Lower lobe of right lung (tissue), 2 donors: ENCODE measurements at places on chromosomes 12 and 14. TPM values are rescaled to one million over a fixed set of nuclear protein-coding genes. Genes with fewer than 3 reads are reported as not detected.

GRCh38 chr12:115857160-115857920 lies 420.2 kb downstream of the MED13L start:
- peaks cover 7% of the 10 kb centered on the region for H3K4me1 ChIP-seq
- no peak overlapping the region for H3K27ac ChIP-seq
- peaks cover 4% of the 10 kb centered on the region for H3K27me3 ChIP-seq
- H3K36me3 ChIP-seq = no peaks in the 10 kb centered on the region

- no peak overlapping the region for H3K27ac ChIP-seq
- no peaks in the 10 kb centered on the region for H3K36me3 ChIP-seq
- no peaks in the 10 kb centered on the region for H3K4me1 ChIP-seq
- H3K4me3 ChIP-seq = no peak overlapping the region
- no peak for DNase-seq
- no peaks in the 10 kb centered on the region for H3K27me3 ChIP-seq
Observed at GRCh38 chr14:57575482-57575881, 81.8 kb upstream of the CCDC198 start.

DNA sequence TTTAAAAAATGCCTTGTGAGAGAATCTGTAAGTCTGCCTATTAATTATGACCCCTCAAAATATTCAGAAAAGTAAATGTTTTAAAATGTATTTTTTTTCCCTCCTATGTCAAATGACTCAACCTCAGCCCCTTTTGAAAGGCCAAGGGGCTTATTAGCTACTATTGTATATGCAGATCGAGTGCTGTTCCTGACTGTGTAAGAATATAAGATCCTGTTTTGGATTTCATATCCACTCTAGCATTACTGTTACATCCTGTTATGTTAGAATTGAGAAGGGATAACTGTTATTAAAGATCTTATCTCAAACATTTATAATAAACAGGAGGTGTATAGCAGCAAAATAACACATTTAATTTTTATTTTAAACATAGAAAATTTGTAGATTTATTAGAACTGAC lies 46.6 kb upstream of the TPH2 start:
- peaks cover 38% of the 10 kb centered on the region for H3K36me3 ChIP-seq
- H3K27ac ChIP-seq = no peak overlapping the region
- H3K27me3 ChIP-seq = no peaks in the 10 kb centered on the region
- peaks cover 4% of the 10 kb centered on the region for H3K4me1 ChIP-seq
- no peak overlapping the region for H3K4me3 ChIP-seq

- no peaks in the 10 kb centered on the region for H3K4me1 ChIP-seq
- H3K27me3 ChIP-seq = no peaks in the 10 kb centered on the region
- H3K27ac ChIP-seq = no peak overlapping the region
- H3K36me3 ChIP-seq = no peaks in the 10 kb centered on the region
- DNase-seq = no peak
Observed at GRCh38 chr14:34688470-34689206, 25.8 kb downstream of the CFL2 start.

GRCh38 chr12:45315462-45315861 lies 99.6 kb downstream of the ANO6 start:
- H3K4me1 ChIP-seq = no peaks in the 10 kb centered on the region
- no peak for DNase-seq
- no peaks in the 10 kb centered on the region for H3K27me3 ChIP-seq
- H3K36me3 ChIP-seq = no peaks in the 10 kb centered on the region

DNA sequence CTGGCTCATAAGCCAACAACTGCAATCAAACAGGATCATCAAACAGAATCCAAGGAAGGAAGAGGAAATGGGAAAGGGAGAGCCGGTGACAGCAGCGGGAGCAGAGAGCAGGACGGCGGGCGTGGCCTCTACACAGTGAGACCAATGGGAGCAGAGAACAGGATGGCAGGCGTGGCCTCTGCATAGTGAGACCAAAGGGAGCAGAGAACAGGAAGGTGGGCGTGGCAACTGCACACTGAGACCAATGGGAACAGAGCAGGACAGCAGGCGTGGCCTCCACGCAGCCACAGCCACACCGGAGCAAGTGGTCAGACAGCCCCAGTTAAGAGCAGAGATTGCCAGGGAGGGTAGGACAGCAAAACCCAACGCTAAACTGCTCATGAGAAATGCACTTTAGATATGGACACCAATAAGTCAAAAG lies 16.4 kb downstream of the LRCOL1 start:
- H3K36me3 ChIP-seq = no peaks in the 10 kb centered on the region
- DNase-seq = peak; percentile 94
- peak overlapping the region; percentile 7 for H3K4me3 ChIP-seq

DNA sequence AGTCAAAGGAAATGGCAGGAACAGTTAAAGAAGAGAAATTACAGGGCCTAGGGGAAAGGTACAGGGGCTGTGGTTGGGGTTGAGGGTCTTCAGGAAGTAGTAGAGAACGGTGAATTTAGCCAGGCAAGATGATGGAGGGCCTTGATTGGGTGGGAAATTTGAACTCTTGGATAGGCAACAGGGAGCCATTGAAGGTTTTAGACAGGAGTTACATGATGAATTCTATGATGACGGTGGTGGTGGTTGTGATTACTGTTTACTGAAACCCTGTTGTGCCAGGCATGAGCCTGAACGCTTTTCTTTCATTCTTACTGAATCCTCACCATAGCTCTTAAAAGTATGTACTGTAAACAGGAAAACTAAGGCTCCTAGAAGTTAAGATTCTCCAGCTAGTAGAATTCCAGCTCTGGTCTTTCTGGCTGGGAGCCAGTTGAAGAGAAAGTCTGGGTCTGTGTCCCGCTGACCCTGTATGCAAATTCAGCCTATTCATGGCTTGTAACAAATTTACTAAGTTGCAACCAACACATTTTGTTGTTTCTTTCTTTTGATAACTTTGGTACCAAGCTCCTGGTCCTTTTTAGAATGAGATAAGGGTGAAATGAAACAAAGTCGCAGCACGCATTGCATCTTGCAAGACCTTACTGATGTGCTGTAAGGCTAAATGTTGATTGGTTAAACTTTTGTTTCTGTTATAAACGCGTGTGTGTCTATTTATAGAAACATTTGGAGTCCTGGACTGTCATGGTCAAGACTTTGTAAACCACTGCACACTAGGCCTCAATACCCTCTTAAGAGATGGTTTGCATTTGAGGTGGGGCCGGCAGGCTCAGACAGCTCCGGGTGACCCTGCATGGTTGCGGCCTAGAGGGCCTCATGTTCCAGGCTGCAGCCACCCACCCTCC lies 6.0 kb downstream of the ORAI1 start:
- no peak overlapping the region for H3K4me3 ChIP-seq
- H3K4me1 ChIP-seq = peaks cover 69% of the 10 kb centered on the region
- H3K36me3 ChIP-seq = no peaks in the 10 kb centered on the region
- H3K27me3 ChIP-seq = no peaks in the 10 kb centered on the region
- H3K27ac ChIP-seq = peak overlapping the region; percentile 73
- DNase-seq = no peak

DNA sequence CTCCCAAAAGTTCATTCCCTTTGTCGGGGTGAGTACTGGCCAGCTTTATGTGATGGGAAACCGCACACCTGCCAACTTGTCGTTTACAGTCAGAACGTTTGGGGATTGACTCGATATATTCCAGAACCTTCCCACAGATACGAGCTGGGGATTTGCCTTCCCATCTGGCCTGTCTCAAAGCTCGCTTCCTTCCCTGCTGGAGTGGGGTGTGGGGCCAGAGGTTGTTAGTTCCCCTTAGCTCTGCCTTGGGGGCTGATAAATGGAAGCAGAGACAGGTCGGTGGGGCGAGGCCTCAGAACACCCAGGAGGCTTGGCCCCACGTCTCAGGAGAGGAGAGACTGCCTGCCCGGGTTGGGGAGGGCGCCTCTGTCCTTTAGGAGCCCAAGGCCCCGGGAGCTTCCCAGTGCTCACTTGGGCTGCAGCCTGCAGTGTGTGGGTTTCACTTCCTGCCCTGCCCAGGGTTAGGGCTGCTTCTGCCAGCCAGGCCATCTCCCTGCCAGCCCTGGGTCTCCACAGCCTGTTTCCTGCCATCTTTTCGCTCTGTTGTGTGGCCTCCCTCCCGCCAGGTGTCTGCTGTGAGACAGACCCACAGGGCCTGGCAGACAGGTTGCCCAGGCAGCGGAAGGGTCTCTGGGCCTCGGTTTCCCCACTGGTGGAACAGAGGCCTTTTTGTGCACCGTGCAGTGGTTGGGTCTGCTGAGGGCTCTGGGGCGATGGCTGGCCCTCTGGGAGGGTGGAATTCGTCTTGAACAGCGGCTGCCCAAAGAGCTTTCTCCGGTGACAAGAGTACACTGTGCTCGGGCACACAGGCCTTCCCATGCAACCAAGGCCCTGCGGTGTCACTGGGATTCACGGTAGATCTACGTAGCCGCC lies 8.1 kb upstream of the TEX22 start:
- no peaks in the 10 kb centered on the region for H3K27me3 ChIP-seq
- H3K4me1 ChIP-seq = peaks cover 23% of the 10 kb centered on the region
- no peak overlapping the region for H3K4me3 ChIP-seq
- H3K27ac ChIP-seq = peak overlapping the region; percentile 60
- DNase-seq = no peak
- H3K36me3 ChIP-seq = peaks cover 39% of the 10 kb centered on the region

DNA sequence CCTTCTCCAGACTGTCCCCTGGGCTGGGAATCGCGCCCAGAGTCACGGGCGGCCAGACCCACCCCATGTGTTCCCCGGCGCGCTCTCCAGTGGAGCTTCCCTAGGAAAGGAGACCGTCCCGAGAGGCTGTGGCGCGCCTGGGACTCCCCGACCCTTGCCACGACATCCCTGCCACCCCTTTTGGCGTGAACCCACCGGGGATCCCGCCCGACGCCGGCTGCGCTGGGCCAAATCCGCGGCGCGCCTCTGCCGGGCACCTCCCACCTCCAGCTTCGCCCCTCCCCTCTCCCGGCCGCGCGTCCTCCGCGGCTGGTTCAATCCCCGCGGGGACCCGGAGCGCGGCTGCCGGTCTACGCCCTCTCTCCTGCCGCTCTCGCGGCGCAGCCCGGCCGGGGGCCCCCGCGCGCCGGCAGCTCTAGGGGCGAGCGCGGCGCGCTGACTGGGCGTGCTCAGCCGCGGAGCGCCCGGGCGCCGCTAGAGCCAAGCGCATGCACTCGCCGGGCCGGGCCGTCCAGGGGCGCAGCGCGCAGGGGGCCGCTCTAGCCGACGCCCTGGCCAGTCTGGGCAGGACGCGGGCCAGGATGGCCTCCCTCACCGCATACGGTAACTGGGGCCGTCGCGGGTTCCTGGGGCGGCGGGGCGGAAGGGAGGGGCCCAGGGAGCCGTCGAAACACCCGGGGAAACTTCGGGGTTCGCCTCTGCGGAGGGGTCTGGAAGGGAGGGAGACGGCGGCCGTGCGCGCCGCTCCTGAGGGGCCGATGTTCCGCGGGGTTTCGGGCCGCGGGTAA lies 77.4 kb upstream of the ANO4 start:
- DNase-seq = no peak
- H3K27me3 ChIP-seq = peaks cover 56% of the 10 kb centered on the region
- no peaks in the 10 kb centered on the region for H3K36me3 ChIP-seq
- no peaks in the 10 kb centered on the region for H3K4me1 ChIP-seq
- H3K4me3 ChIP-seq = peak overlapping the region; percentile 3

- no peaks in the 10 kb centered on the region for H3K27me3 ChIP-seq
- no peak overlapping the region for H3K4me3 ChIP-seq
- no peaks in the 10 kb centered on the region for H3K4me1 ChIP-seq
- peaks cover 100% of the 10 kb centered on the region for H3K36me3 ChIP-seq
- H3K27ac ChIP-seq = no peak overlapping the region
Observed at GRCh38 chr12:112063273-112063672, 45.3 kb downstream of the NAA25 start.

DNA sequence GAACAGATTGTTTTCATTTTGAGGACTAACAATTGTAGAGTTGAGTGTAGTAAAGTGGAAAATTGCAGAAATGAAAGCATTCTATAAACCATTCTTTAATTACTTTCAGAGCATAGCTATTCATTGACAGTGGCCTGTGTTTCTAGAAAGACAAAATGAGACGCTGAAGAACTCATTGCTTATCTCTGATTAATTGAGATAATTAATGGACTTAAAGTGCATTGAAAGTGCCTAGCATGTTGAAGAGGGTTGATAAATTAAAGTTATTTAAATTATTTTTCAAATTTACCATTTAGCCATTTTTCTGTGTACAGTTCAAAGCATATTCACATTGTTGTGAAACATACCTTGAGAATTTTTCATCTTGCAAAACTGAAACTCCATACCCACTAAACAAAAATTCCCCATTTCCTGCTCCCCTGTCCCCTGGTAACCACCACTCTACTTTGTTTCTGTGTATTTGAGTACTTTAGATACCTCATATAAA lies 57.4 kb downstream of the DAAM1 start:
- H3K4me1 ChIP-seq = peaks cover 10% of the 10 kb centered on the region
- H3K4me3 ChIP-seq = no peak overlapping the region
- no peak for DNase-seq
- no peaks in the 10 kb centered on the region for H3K36me3 ChIP-seq

DNA sequence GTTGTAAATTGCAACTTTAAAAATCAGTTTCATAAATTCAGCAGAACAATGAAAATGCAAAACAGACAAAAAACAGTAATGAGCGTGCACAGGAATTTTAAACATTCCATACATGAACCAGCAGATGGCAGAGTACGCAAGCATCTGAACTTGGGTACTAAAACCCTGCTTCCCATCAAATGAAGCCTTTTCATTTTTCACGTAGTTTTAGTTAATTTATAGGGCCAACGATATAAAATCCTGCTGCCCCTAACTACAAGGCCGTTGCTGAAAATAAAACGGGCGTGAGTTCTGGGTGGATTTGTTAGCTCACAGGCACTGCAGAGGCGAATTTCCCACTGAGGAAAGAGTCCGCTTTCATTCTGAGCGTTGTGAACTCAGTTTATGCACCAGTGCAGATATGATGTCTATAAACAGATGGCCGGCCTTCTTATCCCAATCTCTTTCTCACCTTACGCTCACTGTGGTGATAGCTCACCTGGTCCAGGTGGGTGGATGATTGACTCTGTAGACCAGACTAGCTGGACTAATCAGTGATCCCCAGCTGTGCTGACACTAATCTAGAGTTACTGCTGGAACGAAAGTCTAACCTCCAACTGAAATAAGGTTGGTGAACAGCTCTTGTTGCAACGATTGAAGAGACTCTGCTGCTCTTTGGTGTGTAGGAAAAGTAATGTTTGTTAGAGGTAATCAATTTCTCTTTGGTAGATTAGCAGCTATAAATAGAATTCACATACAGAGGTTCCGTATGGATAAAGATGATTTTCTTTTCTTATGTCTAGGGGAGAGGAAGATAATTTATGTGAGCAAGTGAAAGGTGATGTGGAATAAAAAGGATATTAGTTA lies 89.2 kb downstream of the PDZRN4 start:
- H3K4me3 ChIP-seq = no peak overlapping the region
- no peaks in the 10 kb centered on the region for H3K4me1 ChIP-seq
- H3K36me3 ChIP-seq = no peaks in the 10 kb centered on the region
- no peaks in the 10 kb centered on the region for H3K27me3 ChIP-seq

GRCh38 chr12:84791444-84791843 lies 121.2 kb downstream of the SLC6A15 start:
- H3K4me1 ChIP-seq = no peaks in the 10 kb centered on the region
- H3K36me3 ChIP-seq = no peaks in the 10 kb centered on the region
- no peak overlapping the region for H3K27ac ChIP-seq
- no peak overlapping the region for H3K4me3 ChIP-seq
- DNase-seq = no peak

The GNG2 gene
- 23.8 TPM for total RNA-seq

The GPX2 gene
- total RNA-seq = not detected

The CLEC4A gene
- 14.1 TPM for total RNA-seq

The DENR gene
- total RNA-seq = 30.9 TPM

The MAP3K9 gene
- 9.4 TPM for total RNA-seq
